ENCODE measurements at places on chromosomes 16 and 17.

DNA sequence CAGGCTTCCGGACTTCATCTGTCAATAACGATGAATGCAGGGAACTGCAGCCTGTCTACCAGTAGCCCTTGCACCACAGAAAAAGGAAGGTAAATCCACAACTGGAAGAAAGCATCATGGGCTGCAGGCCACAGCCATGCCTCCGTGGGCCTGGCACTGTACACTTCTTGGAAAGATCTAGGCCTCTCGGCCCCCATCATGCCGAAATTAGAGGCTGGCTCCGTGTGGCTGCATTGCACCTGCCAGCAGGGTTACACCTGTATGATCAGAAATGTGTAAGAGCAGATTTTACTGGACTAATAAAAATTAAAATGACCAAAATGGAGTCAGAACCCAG lies 52.2 kb downstream of the SDK2 start:
- DNase-seq, result no peak

DNA sequence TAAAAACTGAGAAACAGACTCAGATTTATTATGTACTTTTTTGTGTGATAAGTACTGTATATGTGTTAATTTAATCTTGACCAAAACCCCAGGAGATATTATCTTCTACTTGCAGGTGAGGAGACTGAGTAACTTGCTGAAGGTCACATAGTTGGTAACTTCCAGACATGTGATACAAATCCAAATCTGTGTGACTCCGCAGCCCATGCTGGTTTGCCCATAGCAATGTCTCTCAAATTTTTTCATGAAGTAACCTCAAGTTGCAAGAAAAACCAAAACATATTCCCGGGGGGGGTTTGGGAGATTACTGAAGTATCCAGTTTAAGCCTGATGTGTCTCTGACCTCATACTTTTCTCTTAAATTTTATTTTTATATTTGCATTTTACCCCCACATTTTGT lies 3.3 kb downstream of the TEX14 start:
- DNase-seq, result no peak

GRCh38 chr16:51577621-51578303 lies 426.7 kb upstream of the SALL1 start:
- no peak for DNase-seq

DNA sequence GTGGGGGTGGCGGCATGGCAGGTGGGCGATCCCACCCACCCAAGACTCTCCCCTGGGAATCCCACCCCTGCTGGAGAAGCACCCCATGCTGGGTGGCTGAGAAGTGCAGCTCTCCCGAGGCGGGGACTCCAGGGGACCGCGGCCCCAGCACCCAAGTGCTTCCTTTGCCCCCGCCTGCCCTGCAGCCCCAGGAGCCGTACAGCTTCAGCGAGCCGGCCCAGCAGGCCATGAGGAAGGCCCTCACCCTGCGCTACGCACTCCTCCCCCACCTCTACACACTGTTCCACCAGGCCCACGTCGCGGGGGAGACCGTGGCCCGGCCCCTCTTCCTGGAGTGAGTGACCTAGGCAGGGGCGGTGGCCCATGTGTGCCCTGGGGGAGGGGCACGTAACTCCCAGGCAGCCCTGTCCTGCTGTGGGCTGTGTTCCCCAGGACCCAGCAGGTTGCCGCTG lies 11.7 kb downstream of the GAA start:
- DNase-seq, result no peak

GRCh38 chr16:22328081-22328725 lies 31.0 kb downstream of the POLR3E start:
- DNase-seq, result no peak

GRCh38 chr16:87367529-87367928 lies 16.0 kb downstream of the FBXO31 start:
- no peak for DNase-seq

GRCh38 chr17:57918017-57918895 lies 37.0 kb downstream of the CUEDC1 start:
- peak; percentile 60 for DNase-seq

- no peak for DNase-seq
Observed at GRCh38 chr17:48727415-48728175, 955 bp downstream of the HOXB13 start.

DNA sequence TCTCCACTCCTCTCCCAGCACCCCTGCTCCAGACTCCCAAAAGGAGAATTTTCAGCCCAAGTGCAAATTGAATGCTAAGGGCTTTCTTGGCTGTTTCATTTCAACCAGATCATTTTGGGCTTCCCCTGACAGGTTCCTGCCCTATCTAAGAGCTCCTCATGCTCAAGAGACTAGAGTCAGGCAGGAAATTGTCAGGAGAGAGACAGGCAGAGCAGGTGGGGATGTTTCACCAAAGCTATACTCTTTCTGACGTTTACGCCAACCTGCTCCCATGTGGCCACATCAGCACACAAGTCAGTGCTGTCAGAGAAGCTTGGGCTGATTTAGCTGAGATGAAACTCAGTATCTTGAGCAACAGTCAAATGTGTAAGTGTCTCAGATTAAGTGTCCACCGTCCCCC lies 31.4 kb downstream of the HIC1 start:
- no peak for DNase-seq

DNA sequence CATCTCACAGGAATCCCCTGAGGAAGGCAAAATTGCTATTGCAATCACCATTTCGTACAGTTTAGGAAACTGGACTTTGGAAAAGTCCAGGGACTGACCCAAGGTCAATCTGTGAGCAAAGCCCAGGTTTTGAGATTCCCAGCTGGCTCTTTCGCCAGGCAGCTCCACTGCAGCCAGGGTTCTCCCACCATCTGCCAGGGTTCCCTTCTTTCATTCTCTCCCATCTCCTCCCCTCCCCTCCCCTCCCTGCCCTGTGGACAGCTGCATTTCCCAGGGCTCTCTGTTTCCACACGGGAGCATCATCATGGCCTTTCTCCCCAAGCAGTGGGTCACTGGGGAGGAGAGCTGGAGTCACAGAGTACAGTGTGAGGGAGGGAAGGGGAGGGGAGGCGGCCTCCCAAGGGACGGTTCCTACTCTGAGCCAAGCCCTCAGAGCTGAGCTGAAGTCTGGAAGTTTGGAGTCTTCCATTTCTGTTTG lies 11.9 kb upstream of the GSDMA start:
- DNase-seq, result no peak

- DNase-seq, result no peak
Observed at GRCh38 chr17:71417142-71417541, 703.7 kb upstream of the SOX9 start.

DNA sequence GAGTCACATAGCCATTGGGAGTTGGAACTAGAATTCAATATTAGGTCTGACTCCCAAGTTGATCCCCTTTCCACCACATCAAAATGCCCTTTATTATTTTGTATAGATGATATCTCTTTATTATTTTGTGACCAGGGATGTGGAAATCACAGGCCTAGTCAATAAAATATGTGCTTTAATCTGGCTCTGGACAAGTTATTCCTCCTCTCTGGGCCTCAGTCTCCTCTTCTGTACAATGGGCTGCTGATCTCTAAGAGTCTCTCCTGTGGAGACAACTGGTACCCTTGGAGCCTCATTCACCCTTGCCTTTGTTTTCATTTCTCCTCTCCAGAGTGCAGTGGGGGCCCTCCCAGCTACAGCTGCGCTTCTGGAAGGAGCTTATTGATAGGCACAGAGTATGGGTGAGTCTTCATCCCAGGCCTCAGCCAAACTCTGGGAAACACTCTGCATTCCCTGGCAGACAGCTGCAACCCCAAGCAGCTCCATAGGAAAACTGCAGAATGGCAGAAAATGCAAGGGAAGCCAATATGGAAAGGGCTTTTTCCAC lies 4.3 kb upstream of the ABAT start:
- no peak for DNase-seq

DNA sequence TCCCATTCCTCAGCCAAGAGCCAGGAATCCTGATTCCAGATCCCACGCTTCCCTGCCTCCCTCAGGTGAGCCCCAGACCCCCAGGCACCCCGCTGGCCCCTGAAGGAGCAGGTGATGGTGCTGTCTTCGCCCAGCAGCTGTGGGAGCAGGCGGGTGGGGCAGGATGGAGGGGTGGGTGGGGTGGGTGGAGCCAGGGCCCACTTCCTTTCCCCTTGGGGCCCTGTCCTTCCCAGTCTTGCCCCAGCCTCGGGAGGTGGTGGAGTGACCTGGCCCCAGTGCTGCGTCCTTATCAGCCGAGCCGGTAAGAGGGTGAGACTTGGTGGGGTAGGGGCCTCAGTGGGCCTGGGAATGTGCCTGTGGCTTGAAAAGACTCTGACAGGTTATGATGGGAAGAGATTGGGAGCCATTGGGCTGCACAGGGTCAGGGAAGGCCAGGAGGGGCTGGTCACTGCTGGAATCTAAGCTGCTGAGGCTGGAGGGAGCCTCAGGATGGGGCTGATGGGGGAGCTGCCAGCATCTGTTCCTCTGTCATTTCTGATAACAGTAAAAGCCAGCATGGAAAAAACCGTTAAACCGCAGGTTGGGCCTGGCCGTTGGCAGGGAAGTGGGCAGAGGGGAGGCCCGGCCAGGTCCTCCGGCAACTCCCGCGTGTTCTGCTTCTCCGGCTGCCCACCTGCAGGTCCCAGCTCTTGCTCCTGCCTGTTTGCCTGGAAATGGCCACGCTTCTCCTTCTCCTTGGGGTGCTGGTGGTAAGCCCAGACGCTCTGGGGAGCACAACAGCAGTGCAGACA lies at the start of gene SPN:
Gene SPN (plus strand): TSS at position 232 of the 791 bp plus-strand sequence. CDS start 482 bp downstream, at position 714.
- no peak for DNase-seq

GRCh38 chr16:88705076-88705684 lies 1.0 kb downstream of the RNF166 start:
- DNase-seq, result peak; percentile 63

DNA sequence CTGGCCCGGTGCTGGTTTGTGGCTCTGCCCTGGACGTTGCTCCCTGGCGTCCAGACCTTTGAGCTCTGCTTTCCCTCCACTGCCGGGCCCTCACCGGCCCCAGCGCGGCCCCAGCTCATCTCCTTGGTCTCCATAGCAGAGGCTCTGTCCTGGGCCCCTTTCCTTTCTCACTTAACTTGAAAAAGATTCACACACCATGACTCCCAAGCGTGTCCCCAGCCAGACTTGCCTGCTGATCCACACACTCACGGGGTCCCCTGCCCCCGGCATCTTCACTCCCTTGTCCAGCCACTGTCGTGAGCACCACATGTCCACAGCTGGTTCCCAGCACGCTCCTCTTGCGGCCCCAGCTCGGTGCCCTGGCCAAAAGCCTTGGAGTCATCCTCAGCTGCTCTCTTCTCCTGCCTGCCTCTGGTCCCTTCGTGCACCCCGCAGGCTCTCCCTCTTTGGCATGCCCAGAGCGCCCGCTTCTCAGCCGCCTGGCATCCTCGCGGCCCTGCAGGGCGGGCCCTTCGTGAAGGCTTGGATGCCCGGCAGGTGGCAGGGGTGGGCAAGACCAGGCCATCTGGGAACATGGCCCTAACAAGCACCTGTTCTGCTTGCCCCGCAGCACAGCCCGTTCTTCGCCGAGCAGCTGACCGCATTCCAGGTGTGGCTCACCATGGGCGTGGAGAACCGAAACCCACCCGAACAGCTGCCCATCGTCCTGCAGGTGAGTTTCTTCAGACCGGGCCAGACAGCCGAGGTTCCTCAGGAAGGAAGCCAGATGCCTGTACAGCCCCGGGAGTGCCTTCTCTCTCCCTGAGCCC lies 145.6 kb upstream of the CHMP6 start:
- DNase-seq, result no peak

- no peak for DNase-seq
Observed at GRCh38 chr16:70381604-70382342, 35.1 kb downstream of the DDX19A start.

DNA sequence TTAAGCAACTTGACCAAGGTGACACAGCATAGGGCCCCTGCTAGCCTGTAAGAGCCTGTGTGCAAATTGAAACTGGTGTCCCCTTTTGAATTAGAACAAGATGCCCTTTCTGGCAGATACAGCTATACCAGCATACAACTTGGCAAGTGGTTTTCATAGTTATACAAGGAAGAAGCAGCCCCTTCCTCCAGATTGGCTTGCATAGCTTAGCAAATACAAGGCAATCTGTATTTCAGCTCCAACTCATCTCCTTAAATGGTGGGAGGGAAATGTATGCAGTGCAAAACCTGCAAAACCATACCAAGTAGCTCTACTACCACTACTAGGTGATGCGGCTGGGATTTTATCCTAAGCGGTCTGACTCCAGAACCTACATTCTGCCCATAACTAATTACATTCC lies 427.1 kb downstream of the HAPSTR1 start:
- DNase-seq, result no peak

DNA sequence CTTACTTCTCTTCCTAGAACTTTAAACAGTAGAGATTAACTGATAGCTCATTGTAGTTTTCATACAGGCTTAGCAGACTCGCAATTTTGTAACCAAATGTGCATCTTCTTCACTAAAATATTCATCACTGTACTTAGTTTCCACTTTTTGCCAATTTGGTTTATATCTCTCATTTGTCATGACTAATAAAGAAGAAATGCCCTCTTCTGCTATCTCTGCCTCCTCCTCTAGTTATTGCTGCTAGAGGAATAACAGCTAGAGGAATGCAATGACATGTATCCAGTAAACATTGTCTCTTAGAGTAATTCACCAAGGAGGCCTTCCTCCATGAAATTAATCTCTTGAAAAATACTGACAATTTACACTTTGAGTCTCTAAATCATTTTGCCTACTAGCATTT lies 115.5 kb upstream of the COX10 start:
- peak; percentile 72 for DNase-seq

DNA sequence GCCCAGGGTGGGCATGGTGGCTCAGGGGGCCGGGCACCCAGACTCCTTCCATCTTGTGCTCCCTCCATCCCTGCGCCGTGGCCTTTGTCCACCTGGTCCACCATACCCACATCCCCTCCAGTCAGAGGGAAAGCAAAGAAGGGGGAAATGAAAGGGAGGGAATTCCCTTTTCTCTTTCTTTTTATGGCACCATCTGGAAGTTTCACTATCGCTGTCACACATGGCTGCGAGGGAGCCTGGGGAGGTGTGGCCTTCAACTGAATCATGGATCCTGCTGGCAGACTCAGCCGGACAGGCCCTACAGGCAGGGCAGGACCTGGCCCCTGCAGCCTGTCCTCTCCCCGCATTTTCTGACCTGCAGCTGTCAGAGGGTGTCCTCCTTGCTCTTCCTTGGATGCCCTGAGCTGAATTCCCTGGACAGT lies 6.2 kb downstream of the SLC12A3 start:
- DNase-seq, result peak; percentile 67

- no peak for DNase-seq
Observed at GRCh38 chr16:2282866-2283555, 15.1 kb upstream of the RNPS1 start.

DNA sequence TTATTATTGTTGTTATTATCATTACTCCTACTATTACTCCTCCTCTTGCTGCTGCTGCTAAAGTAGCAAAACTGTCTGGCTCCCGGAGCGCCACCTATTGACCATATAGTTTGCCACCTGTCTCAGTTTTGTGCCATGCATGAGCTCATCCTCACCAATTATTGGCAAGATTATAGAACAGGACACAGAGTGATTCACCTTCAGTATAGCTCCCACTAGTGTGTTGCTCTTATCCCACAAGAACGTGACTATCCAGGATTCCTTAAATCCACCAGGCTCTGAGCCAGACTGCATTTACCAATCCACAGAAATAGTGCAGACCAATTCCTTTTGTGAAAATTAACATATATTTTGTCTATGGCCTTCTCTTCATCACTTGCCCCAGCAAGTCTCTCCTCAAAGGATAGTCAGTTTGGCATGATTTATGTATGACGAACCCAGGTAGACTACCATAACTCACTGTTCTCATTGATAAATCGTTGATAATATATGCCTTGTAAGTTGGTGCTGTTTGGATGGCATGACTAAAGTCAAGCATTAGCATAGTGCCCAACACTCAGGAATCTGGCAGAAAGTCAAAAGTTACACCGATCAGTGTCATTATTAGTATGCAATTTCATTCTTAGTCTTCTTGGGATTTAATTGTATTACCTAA lies 405.5 kb upstream of the HSBP1 start:
- DNase-seq, result peak; percentile 21

Data from GM03348 (cell line).